ENCODE measurements at places on chromosomes 3 and 15.

DNA sequence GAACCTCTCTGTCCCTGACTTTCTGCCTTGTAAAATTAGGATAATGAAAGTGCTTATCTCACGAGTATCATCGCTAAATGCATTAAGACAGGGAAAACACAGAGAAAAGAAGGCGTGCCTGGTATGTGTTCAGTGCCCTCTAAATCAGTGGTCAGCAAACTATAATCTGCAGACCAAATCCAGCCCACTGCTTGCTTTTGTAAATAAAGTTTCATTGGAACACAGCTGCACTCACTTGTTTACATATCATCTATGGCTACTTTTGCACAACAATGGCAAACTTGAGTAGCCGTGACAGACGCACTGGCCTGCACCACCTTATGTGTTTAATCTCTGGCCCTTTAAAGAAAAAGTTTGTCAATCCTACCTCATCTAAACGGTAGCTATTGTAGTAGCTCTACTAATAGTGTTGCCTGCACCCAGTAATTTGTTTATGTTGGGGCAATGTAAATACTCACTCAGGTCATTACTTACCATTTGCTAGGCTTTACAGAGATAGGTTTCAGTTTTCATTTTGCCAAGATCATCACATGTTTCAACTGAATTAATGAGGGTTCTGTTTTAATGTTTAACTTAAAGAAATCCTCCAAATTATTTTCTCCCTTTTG lies 229.4 kb downstream of the FEZF2 start:
- no peak for DNase-seq

DNA sequence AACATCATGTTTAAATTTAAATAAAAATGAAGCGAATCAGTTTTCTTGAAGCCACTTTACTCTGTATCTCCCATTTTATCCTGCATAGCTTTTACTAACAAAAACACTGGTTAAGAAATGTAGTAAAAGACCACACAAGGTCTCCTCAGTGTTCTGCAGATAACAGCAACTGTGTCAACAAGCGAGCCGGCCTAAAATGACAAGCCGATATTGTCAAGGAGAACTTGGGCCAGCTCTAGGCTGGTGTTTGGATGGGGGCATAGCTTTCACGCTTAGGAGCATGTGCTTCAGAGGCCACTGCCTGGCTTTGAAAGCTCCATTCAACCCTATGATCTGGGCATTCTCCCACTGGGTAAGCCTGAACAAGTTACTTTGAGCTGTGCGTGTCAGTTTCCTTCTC lies 38.1 kb downstream of the MFSD1 start:
- no peak for DNase-seq

DNA sequence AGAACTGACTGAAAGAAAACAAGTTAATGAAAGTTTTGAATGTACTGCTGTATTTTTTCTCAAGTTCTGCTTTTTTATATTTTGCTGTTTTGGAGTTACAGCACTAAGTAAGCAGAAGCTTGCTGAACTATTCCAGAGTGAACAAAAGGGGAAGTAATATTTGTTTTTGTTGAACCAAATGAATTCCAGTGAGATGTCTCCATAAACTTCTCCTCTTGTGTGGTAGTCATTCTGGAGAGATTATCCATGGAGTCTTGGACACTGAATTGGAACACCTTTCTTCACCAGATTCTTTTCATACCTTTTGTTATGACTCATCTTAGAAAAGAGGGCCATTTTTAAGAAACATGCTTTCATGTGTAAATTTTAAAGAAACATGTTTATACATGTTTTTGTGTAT lies 8.8 kb downstream of the ANKUB1 start:
- no peak for DNase-seq

- peak; percentile 82 for DNase-seq
Observed at GRCh38 chr3:170356596-170357175, 829 bp upstream of the SKIL start.

DNA sequence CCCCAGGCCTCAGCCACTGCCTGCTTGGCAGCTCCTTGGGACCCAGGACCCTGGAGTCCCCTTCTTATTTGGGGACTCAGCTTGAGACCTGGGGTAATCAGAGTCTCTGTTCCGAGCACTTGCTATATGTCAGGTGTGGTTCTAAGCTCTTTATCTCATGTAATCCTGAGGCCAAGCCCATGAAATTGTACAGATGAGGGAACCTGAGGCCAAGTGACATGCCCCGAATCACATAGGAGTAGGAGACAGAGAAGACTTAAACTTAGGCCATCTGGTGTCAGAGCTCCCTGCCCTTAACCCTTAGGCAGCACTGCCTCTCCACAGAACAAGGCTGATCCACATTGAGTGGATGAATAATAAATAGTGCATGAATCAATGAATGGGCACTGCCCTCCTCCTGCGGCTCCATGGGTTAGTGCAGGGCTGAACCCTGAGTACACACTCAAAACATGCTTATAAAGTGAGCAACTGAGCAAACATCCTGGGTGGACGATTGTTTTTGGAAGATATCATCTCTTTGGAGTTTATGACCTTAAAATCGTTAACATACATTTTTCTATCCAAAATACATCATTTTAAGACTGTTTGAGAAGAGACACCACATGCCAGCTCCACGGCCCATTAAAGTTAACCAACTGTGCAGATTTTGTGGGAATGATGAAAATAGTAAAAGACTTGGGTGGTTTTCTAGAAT lies 33.2 kb upstream of the IQSEC1 start:
- DNase-seq = peak; percentile 29

- DNase-seq = no peak
Observed at GRCh38 chr3:117903226-117903625, 1131.4 kb downstream of the IGSF11 start.

- peak; percentile 32 for DNase-seq
Observed at GRCh38 chr15:98268163-98268562, 307.7 kb downstream of the ARRDC4 start.

DNA sequence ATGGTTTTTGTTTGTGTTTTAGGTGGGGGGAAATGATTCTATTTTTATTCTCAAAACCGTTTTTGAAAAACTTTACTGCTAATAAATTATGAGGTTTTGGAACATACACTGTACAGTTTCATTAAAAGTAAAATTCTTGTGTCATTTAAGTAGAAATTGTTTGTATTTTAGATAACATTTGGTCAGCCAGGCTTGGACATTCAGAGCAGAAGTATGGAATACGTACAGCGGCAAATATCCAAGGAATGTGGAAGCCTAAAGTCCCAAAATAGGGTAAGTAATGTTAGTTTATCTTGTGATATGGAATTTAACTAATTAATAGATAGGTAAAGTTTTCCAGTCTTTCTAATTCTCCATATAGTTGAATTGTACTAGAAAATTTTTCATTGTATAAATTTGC lies 96.6 kb downstream of the SPRED1 start:
- DNase-seq = no peak

GRCh38 chr3:147914532-147914931 lies 505.4 kb downstream of the ZIC1 start:
- no peak for DNase-seq

Data from upper lobe of left lung (tissue), 6 donors.